ENCODE measurements at places on chromosomes 7 and 10.

- no peak for DNase-seq
Measured at GRCh38 chr7:156896388-156897022, 3.5 kb upstream of the LMBR1 start.

GRCh38 chr7:2120251-2120660 is 112.5 kb downstream of the MAD1L1 start:
- no peak for DNase-seq

DNA sequence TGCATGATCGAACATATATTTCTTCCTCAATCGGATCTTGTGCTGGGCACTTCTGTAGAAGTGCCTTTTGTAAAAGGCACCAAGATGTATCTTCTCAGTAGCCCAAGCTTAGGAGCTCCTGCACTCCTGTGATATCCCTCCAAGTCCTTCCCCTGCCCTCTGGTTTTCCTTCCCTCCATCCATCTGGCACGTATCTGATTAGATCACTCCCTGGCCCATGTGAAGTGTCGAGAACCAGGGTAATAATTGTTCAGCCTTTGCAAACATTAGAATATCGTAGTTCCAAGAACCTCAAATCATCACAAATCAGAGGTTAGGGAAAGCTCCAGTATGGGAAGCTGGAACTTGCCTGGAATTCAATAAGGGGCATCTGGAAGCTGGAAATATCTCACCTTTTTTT is 221.1 kb upstream of the AUTS2 start:
- no peak for DNase-seq

- no peak for DNase-seq
Measured at GRCh38 chr7:5467645-5468044, 44.0 kb upstream of the TNRC18 start.

DNA sequence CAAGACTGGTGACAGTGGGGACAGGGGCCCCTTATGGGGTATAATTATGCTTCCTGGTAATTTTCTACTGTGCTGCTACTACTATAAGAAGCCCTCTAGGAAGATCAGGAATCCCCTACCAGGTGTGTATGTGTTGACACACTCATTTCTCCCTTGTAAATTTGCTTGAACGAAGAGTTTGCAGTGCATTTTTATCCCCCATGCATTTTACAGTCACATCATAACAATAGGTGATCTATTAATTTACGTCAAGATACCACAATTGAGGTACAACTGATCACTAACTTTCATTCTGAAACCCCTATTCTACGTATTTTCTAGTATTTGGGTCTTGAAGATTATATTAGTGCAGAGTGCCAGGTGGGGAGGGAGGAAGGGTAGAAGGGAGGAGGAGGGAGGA is 252.2 kb downstream of the NSUN6 start:
- no peak for DNase-seq

GRCh38 chr10:7738536-7739407 is 35.7 kb downstream of the ITIH2 start:
- DNase-seq, result no peak

DNA sequence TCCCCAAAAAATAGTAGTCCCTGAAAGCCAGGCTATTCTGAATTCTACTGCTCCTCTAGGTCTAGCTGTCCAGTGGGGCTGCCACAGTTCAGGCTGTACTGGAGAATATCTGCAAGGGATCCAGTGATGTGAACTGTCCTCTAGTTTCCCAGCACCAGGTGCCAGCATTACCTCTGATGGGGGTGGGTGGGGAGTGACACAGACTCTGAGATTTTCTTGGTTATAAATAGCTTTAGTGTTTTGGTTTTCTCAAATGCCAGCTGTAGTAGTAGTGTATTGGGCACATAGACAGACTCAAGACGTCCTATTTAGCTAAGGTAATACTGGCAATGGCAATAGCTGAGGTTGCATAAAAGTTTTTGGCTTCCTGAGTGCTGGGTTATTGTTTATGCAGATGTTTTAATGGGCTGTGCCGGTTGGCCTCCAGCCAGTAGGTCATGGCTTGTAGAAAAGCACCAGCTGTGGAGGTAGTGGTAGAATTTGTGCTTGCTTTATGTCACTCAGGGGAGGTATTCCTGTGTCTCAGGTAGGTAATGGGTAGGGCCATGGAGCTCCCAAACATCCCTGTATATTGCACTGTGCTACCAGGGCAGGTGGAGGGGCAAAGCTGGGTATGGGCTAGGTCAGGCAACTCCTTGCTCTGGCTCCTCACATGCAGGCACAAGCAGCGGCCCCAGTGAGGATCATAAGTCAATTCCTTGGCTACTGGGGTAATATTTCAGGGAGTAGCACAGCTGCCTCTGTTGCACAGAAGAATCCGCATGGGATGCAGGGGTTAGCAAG is 338.7 kb upstream of the LRRTM3 start:
- DNase-seq, result no peak

All from Panc1 (cell line).